Hindlimb muscle (tissue), 1 donor: ENCODE measurements at places on chromosomes 12 and 14.
A peak's percentile ranks its signal among the peaks of the same experiment; 100 is the strongest.

DNA sequence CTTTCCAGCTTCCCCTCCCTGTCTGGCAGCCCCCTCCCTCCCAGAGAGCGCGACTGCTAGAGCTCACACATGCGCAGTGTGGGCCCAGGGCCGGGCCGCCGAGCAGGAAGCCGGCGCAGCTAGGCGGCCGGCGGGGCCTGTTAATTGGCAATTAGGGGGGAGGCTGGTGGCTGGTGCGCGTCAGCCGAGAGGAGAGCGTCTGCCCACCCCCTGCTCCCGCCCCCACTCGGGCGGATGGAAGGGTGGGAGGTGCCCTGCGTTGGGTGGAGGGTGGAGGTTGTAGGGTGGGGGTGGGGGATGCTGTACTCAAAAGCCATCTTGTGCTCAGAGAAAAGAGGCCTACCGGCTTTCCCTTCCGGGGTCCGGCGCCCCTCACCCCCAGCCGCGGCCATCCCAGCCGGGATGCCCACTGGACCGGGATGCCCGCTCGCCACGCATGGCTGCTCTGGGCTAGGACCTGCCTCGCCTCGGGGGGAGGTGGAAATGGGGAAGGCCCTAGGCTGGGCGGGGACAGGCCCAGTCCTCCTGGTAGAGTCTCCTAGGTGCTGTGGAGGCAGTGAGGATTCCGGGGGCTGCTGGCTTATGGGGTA is 9.2 kb downstream of the HOXC8 start:
- peak; percentile 92 for DNase-seq

- DNase-seq = peak; percentile 90
Measured at GRCh38 chr12:4701395-4702190, 18.6 kb upstream of the GALNT8 start.

DNA sequence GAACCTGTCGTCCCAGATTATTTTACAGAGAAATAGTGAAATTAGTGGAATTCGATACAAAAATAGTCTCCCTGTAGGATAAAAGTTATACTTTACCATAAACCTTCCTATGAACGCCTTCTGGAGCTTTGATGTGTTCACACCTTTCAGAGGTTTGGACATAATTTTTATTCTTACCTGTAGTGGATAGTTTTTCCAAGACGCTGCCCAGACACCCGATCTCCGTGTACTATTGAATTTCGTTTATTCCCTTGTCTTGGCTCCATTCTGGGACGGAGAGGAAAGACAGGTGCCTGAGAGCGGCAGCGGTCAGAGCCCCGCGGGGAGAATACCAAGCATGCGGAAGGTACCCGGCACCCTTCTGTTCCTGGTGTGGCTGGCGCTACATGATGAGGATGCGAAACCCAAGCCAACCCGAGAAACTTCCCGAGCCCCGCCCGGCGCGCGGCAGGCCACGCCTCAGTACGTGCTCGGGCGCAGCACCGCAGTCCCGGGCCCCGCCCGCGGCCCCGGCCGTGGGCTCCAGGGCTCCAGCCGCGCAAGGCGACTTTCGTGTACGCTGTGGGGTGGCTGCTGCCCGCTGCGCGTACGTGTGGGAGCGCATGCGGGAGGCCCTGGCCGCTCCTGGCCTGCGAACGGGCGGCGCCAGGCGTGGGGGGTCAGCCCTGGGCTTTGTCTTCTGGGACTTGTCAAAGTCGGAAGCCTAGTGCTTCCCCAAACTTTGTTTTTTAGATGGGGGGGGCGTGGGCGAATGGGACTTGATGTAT is 11.3 kb upstream of the SNAPC1 start:
- peak; percentile 66 for DNase-seq

DNA sequence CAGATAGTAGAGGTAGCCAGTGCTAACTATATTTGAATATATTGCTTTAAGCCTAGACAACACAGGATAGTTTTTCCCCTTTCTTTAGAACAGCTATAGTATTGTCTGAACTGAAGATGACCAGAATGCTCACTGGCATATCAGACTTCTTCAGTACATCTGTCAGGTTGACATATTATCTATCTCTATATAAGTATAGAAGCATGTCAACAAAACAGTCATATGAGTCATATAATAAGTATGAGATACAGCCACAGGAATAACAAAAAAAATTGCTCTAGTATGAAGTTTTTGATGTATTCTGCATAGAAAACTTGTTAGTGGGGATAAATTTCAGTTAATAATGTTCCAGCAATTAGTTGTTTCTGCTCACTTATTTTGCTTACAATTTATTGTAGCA is 767.7 kb downstream of the LRFN5 start:
- no peak for DNase-seq

- no peak for DNase-seq
Measured at GRCh38 chr12:11856971-11857370, 207.5 kb downstream of the ETV6 start.

DNA sequence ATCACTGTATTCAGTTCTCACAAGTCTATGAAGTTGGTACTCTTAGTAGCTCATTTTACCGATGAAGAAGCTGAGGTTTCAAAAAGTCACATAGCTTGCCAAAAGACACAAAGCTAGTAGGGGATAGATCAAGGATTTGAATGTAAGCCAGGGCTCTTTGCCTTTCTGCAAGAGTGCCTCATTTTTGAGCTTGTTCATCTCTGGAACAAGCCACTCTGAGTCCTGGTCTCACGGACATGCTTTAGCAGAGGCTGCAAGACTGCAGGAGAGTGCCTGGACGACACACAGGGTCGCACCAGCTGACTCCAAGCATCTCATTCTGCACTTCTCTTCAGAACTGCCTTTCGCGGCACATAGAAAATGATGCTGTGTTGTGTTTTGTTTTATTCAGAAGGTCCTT is 3.7 kb downstream of the NUAK1 start:
- no peak for DNase-seq

GRCh38 chr12:94916663-94917062 is 86.8 kb downstream of the NDUFA12 start:
- DNase-seq = no peak

DNA sequence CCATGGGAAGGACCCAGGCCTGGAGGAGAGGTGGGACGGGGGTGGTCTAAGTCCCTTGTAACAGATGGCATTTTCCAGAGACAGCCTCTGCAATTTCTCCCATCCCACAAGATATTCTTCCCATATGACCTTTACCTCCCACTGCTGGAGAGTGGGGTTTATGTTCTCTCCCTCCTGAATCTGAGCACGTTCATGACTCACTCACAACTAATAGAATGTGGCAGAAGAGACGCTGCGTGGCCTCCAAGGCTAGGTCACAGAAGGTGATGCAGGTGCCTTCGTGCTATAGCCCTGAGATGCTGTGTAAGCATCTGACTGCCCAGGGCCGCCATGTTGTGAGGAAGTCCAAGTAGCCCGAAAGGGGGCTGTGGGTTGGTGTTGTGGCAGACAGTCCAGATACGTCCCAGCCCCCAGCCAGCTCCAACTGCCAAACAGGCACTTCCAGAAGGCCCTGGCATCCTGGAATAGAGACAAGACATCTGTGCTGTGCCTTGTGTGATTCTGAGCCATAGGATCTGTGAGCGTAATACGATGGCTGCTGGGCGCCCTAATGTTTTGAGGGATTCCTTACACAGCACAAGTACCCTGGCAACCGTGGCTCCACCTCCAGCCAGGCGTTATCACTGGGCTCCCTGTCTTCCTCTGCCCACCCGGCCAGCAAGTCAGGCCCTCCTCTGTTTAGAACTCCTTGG is 56.1 kb upstream of the NCOR2 start:
- no peak for DNase-seq

DNA sequence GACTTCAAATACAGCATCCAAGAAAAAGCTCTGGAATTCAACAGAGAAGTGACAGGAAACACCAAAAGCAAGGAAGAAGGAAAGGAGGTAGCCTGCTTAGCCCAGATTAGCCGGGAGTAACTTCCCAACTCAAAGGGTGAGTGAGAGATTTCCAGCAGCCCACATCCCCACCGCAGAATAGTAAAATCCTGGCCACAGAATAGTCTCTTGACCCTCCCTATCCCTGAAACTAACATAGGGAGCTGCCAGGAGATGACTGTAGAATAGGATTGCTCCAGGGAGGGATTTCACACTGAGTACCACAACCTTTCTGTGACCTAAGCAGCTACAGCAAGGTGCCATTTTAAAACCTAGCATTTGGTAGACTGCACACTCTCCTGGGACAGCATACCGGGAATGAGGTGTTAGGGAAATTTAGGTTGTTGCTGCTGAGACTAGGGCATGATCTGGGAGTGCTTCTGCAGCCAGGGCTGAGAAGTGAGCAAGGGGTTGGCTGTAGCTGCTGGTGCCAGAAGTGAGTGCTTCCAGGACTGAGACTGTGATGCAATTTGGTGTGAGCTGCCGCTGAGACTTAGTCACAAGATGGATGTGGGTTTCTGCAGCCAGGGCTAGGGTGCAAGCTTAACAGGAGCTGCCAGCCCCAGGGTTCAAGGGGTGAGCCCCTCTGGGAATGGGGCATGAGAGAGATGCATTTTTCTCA is 66.0 kb downstream of the TMTC3 start:
- DNase-seq = no peak

GRCh38 chr14:33457021-33457420 is 493.9 kb downstream of the EGLN3 start:
- no peak for DNase-seq

- DNase-seq = peak; percentile 31
Measured at GRCh38 chr12:107318806-107319532, 225.6 kb upstream of the CRY1 start.

- no peak for DNase-seq
Measured at GRCh38 chr12:49582201-49582600, 14.3 kb upstream of the MCRS1 start.

DNA sequence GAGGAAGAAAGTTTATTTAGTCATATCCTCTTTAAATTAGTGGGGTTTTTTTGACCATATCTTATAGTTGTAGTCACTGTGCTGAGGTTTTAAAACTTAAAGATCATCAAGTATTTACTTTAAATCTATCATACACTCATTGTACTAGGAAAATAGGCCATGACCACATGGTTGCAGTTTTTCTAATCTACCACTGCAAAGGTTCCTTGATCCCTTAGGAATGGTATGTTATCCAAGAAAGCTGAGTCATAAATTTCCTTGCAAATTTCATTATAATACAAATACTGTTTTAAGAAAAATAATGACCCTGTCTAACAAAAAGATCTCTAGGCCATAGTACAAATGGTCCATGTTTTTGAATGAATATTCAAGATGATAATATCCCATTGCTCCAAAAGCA is 74.7 kb downstream of the DBX2 start:
- no peak for DNase-seq
